Suppressor macrophage treated with lipopolysaccharide for 1 hour (primary cell): ENCODE measurements at places on chromosomes 7 and 10.

DNA sequence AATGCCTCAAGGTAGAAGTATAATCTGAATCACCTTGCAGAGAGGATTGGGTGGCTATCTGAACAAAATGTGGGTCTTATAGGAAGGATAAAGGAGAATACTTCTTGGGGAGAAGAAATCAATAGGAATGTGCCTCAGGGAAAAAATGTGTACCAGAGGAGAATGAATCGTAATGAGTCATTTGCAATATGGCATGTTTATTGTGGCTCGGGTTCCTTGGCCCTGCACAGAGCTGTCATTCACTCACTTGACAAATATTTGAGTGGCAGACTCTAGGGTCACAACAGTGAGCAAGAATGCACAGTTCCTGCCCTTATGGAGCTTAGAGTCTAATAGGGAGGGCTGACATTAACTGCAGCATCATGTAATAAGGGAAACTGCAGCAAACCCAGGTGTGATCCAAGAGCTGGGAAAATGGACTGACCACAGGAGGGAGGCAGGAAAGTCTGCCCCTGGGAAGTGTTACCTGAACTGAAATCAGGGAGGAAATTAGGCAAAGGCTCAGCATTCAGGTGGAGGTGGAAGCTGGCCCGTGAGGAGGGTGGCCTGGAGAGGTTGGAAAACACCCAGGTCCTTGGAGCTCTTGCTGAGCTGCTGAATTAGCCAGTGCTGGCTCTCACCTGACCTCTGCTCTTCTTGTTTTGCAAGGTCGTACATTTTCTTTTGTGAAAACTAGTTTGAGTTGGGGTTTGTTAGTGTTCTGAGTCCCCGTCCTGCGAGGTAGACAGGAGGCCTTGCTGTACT lies 203.9 kb downstream of the FRMD4A start:
- no peak for DNase-seq

DNA sequence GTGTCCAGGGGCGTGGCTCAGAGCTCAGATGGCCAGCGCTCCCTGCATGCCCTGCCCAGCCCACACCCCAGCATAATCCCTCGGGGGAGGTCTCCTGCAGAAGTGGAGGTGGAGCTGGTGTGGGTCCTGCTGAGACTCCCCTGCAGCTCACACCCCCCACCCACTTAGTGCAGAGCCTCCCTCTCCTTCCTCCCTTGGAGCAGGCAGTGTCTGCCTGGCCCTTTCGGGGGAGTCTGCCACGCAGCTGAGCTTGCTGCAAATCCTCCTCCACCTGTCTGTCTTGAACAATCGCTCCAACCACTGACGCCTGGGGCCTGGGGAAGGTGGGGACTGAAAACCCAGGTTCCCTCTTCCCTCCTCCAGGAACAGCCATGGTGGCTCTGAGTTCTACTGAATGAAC lies 219.7 kb upstream of the PPP2R2D start:
- DNase-seq, result no peak

DNA sequence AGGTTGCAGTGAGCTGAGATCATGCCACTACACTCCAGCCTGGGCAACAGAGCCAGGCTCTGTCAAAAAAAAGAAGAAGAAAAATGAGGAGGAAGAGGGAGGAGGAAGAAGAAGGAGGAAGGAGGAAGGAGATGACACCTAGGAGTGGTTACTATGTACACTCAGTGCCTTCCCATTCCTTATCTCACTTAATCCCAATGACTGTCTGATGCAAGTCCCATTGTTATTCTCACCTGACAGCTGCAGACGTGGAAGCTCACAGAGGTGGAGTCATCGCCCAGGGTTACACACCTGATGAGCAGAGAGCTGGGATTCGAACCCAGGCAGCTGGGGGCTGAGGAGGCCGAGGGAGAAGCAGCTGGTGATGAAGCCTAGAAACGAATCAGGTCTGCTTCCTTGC lies 258.8 kb downstream of the SNX10 start:
- DNase-seq, result no peak

DNA sequence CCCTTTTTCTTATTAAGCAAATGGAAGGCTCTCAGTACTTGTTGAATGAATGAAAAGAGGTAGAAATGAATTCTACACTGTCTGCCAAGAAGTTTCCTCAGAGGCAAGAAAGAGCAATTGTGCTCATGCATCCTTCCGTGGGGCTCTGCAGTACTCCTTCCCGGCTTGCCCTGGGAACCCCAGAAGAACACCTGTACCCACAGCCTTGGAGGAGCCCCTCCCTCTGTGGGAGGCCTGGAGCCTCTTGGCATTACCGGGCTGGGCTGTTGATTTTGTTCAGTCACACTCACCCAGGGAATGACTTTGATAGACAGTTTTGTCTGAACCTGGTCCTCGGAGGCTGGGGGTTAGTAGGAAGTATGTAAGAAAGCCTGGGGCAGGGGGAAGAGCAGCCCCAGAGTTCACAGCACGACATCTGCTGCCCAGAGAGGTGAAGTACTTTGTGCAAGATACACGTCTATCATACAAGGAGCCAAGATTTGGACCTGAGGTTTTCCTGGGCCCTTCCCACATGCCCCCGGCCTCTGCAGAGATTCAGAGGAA lies 134.8 kb upstream of the GDF10 start:
- DNase-seq, result no peak

GRCh38 chr10:84308021-84308420 lies 20.4 kb upstream of the CCSER2 start:
- DNase-seq, result no peak

DNA sequence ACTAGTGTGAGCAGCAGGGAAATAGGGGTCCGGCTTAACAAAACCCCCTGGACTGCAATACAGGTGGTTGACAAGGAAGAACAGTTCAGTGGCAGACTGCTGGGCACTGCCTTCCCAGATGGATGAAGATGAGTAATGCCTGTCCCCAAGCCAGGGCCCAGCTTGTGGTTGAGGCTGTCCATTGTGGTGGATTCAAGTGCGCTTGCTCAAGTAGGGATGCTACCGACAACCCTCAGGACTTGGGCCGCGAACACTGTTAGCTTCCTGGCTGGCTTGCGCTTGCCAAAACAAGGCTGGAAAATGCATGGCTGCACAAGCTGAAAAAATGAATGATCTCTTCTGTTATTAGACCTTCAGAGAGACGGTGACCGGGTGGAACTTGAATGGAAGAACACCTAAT lies 116.1 kb upstream of the ACBD5 start:
- DNase-seq, result no peak

- DNase-seq, result peak; percentile 83
Observed at GRCh38 chr10:63421591-63421990, 44.2 kb downstream of the JMJD1C start.

DNA sequence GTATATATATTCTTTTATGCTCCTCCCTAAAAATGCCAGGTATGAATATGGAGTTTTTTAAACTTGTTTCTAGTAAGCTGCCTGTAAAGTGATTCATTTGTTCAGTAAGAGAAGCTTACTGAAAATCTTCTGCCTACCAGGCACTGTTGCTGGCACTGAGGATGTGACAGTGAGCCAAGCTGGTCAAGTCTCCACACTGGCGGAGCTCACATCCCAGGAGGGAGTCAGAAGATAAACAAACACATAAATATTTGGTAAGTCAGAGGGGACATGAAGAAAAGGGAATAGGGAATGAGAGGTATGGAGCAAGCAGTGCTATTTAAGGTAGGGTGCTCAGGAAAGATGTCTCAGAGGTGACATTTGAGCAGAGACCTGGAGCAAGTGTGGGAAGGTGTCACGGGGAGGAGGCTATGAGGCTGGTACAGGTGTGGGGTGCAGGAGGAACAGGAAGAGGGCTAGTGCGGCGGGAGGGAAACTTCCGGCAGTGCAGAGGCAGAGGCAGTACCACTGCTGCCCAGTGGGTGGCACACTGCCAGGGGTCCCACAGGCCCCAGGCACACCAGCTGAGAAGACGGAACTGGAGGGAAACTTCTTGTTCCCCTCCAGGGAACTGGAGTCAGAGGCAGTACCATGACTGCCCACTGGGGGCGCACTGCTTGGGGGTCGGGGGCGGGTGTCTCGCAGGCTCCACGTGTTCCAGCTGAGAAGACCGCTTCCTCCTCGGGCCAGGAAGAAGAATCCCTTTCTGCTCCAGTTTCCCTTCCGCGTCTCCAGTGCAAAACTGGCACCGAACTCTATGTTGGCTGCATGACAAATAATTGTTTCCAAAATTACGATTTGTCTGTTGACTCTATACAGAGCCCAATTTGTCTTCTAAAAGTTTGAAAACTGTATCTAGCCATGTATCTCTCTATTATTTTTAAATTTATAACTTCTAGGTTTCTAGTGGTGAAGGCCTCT lies 161.0 kb downstream of the TEX36 start:
- no peak for DNase-seq

DNA sequence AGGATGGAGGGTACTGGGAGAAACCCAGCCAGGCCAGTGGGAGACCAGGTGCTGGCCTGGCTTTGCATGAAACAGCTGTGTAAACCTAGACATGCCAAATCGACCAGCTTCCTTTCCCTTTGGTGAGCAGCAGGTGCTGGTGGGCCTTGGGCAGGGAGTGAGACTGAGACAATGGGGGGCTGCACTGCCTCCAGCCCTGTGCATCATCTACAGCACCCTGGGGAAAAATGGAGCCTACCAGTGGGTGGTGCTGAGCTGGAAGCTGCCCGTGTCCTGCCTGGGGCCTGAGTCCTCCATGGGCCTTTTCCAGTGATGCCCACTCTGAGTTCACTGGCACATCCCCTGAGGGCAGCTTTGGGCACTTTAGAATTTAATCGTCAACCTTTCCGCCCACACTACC lies 19.2 kb upstream of the DDC start:
- DNase-seq, result no peak

DNA sequence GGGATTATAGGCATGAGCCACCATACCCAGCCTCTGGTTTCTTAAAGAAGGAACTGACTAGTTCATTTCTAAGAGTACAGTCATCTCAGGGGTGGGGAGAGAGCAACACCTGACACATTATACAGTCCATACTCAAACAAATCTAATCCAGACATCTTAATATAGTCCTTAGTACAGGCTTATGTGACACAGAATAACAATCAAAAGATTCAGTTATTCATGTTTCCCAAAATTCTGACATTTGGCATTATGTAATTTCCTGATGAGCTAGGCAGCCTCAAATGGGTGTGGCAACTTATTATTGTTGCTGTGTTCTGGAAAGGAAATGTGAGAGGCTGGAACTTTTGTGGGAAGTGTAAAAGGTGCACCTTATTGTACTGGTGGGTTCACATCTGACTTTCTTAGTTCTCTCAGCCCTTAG lies 116.3 kb downstream of the WDFY4 start:
- DNase-seq, result peak; percentile 78

GRCh38 chr10:91864099-91864498 lies 45.2 kb downstream of the FGFBP3 start:
- no peak for DNase-seq

DNA sequence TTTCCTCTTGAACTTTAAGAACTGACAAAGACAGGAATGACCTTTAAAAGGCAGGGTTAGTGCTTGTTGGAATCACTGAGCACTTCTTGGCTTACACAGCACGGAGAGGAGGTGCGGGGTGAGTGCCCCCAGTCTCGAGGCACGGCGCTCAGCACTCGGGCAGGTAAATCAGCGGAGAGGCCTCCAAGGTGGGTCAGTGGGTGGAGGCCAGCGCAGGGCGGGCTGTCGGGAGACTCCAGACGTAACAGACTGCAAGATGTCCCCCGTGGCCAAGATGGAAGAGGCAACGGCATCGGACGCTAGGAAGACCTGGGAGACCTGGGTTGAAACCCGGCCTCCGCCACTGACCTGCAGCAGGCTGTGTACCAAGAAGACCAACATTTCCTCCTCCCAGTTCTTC lies 149.4 kb downstream of the MAD1L1 start:
- DNase-seq, result no peak

GRCh38 chr7:41847606-41848005 lies 144.7 kb upstream of the INHBA start:
- DNase-seq, result peak; percentile 68

DNA sequence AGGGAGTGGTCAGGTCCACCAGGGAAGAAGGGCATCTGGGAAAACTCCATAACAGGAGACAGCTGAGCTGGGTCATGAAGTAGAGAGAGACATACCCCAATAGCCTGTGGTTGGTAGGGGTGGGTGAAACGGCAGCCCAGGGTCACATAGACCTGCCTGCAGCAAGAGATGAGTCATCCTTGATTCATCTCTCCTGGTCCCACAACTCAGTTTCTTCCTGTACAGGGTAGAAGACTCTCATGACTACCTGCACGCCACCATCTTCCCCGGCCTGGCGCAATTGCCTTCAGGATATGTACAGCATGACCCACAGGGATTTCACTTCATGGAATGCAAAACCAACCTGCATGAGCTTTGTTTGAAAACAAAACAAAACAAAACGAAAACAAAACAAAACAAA lies 45.1 kb upstream of the ADAM12 start:
- DNase-seq, result no peak

GRCh38 chr10:34254596-34254995 lies 560.5 kb downstream of the PARD3 start:
- DNase-seq, result no peak

DNA sequence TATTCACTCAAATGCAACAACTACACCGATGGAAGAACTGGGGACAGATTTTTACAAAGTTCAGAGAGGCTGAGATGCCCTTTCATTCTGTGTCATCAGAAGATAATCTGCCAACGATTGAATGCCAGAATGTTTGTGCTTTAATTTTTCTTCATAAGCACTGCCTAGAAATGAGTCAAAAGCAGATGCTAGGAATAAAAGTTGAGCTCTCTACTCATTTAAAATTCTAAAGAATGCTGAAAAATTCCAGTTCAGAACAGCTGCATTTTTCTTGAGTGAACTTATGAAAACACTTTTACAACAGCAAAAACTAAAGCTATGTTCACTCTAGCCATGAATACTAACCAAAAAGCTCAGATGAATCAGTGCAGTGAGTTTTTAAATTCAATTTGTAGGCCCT lies 22.3 kb upstream of the FAM133B start:
- no peak for DNase-seq

DNA sequence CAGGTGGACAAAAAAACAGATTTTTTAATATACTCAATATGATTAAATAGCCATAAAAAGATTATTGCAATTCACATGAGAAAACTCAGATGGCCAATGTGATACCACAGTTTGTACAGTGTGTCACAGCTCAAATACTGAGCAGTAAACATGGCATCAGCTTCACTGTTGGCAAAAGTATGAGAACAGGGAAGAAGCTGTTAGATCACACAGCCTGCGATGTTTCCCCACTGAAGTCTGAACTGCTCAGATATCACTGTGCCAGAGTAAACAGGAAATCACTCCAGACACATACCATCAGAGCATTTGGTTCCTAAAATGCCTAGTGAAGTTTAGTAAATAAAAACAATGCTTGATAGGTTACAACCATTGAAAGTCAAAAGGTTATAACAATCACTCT lies 347.8 kb downstream of the ETV1 start:
- DNase-seq, result no peak
